ENCODE measurements at places on chromosomes 13 and 19.

DNA sequence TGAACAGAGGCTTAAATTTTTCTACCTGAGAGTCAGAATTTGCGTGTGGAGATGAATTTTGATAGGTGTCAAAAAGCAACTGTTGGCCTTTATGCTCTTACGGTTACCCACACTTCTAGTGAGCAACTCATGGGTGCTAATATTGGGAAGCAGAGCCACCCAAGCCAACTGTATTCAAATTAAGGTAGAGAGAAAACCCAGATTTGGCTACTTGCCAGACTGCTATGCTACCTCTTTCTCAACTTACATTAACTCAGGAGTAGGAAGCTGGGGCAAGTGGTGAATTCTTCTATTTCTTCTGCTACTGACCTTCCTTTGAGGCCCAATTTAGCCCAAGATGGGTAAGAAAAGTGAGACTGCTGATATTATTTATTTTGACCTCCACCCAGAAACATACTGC lies 83.9 kb downstream of the OLFM4 start:
- no peak for DNase-seq

- DNase-seq = no peak
These were observed 139.2 kb downstream of the ZAR1L start for GRCh38 chr13:32175943-32176342.

DNA sequence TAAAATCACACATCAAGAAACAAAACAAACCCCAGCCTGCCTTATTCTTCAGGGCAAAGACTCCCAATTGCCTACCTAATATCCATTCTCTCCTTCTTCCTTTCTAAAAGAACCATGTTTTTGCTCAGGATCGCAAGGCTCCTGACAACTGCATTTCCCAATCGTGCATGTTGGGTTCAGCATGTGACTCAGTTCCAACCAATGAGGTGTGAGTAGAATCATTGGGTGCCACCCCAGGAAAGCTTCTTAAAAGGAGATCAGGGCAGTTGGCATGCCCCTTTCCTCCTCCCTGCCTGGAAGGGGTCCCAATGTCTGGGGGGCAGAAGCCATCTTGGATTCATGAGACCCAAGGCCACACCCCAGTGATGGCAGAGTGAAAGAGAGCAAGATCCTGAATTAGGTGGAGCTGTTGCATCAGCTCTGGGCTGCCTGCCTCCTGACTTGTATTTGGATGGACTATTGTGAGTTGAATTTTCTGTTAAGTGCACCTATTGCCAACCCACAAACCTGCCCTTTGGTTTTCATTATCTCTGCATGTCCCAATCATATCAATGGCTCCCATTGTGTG lies 26.0 kb upstream of the UBAC2 start:
- no peak for DNase-seq

DNA sequence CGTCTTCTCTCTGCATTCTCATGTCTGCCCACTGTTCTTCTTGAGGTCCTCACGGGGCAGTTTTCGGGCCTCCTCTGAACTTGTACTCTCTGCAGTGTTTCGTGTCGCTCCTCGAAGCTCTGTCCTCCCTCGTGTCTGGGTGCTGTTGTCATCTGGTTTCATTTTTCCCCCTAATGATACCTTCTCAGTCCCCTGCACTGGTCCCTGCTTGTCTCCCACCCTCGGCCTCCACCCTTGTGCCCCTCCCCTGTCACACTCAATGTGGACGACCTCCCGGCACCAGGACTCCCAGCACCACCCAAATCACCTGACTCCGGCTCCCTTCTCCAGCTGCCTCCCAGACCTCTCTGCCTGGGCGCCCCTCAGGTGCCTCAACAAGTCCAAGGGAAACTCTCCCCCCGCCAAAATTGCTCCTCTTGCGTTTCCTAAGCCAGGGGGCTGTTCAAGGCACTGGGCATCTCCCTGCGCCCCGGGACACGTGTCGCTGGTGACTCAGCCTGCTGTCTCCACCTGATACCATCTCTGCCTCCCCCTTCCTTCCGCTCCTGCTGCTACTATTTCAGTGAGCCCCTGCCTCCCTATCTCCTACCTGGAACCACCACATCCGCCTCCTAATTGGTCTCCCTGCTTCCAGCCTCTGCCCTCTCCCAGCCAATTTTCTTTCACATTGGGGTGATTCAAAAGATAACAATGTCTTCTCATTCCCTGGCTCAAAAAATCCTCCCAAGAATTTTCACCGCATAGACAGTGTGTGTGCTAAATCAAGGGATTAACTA lies 49.5 kb downstream of the RFX2 start:
- DNase-seq = no peak

- DNase-seq = no peak
These were observed 6.2 kb upstream of the GP6 start for GRCh38 chr19:55044286-55044685.

DNA sequence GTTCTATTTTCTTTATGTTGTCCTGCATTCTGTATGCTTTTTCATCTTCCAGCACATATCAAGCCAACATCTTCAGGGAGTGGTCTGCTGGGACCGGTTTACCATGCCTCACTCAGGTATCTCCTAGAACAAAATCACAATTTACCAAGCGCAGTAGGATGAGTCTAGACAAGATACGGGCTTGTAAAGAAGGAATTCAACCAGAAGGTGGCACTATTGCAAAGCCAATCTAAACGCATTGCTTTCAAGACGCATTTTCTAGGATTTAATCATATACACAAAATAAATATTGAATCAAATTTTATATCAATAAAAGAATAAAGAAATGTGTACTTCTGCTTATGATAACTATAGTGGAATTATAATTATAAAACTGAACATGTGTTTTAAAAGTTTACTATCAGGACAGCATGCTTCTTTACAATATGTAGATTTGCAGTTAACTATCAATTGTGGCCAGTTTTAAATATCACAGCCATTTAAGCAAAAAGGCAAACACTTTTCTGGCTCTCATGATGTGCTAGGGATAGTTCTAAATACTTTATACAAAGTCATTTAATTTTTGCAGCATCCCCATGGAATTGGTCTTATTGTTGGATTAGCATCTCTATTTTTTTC lies 16.1 kb upstream of the TPP2 start:
- DNase-seq = peak; percentile 15

Data from BJ (cell line).